ENCODE measurements at places on chromosomes 3 and 15.

DNA sequence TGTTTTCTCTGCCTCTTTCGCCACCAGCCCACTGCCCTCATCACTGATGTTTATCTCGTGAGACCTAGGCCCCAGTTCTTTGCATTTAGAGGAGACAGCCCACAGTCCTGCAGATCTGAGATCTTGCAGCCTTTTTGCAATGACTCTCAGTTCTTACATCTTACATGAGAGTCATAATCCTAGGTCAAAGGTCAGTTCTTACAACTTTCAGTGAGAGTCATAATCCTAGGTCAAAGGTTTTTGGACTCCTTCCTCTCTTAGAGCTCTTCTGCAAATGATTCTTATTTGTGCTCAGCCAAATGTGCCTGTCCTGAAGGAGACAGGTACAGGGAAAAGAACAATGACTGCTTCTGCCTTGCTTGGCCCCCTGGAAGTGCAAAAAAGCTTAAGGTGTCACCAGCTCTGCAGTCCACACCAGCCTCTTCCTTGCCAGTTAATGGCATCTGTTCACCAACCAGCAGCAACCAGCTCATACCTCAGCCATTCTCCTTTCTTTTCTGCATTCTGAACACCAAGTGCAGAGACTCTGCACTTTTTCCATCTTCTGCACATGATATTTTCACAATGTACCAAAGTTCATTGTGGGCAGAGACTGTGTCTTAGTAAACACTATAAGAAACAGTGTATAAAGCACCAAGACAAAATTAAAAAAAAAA, 67.1 kb downstream of the ABHD5 start:
- DNase-seq: no peak

- DNase-seq: no peak
Measured at GRCh38 chr15:56814429-56814828, 81.1 kb upstream of the ZNF280D start.

DNA sequence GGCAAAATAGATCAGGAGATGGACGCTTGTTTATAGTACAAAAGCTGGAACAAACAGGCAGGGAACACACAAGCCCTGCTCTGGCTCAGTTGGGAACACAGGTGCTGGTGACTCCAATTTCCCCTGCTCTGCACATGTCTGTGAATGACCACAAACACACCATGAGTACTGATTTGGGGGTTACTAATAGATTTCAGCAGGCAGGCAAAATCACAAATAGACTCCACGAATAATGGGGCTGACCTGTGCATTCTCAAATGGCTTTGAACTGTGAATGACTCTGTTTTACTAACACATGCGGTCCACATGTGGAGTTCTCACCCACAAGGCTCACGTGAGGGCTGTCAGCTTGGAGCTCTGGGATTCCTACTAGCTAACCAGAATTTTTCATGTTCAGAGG, 3.9 kb downstream of the RTP3 start:
- DNase-seq: no peak

GRCh38 chr15:60899322-60899966, 329.7 kb downstream of the RORA start:
- no peak for DNase-seq

DNA sequence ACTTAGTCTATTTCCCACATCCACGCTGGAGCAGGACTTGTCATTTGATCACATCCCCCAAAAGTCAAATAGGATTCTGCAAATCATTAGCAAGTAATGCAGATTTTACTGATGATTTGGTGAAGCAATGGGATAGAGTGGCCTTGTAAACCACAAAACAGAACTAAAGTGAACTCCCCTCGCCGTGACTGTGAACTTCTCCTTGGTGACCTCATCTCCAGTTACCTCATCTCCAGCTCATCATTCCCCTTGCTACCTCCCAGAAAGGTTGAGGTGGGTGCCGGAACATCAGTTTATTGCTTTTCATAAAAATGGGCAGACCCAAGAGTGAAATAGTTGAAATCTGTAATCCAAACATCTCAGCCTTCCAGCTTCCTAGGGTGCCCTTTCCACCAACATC, 36.7 kb upstream of the ADPGK start:
- no peak for DNase-seq

DNA sequence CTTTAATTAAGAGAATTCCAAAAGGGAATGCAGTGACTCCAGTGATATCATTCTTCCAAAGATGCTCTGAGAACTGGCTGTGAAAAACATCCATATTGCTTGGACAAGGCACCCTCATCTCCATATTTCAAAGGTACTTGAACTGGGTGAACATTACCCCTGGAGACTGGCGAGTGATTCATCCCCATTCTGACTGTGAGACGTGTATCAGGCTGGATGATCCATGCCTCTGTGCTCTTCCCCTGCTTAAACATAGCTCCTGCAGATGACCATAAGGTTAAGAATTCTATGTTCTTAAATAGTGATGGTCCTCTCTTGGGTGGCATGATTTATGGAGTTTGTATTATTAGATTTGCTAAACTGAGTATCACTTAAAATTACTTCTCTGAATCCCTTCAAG, 137.8 kb downstream of the GABRB3 start:
- no peak for DNase-seq

DNA sequence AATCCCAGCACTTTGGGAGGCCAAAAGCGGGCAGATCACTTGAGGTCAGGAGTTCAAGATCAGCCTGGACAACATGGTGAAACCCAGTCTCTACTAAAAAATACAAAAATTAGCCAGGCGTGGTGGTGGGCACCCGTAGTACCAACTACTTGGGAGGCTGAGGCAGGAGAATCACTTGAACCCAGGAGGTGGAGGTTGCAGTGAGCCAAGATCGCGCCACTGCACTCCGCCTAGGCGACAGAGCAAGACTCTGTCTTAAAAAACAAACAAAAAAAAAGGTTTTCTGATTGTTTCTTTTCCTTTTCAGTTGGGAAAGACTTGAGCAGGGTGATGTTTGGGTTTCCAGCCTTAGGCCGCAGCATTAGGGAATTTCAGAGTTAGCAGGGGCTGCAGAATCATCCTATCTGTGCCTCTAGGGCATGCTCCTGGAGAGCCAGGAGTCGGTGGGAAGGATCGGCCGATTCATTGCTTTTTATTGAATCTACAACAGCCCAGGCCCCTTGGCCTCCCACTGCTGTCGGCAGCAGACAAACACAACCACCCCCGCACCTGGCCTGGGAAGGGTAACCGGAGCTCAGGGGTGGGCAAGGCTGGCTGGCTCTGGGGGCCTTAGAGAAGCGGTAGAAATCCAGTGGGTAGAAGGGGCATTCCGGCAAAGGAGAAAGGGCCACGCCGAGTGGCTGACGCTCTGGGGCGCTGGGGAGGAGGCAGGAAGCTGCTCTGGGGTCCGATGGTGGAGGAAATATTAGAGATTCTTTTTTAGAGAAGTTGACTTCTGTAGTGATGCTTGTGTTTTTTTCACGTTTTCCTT, 6.3 kb downstream of the CHAC1 start:
- no peak for DNase-seq

GRCh38 chr3:29827756-29828155, 546.9 kb downstream of the RBMS3 start:
- DNase-seq: peak; percentile 7

- DNase-seq: peak; percentile 66
Measured at GRCh38 chr15:66650433-66650832, 51.6 kb upstream of the SMAD6 start.

DNA sequence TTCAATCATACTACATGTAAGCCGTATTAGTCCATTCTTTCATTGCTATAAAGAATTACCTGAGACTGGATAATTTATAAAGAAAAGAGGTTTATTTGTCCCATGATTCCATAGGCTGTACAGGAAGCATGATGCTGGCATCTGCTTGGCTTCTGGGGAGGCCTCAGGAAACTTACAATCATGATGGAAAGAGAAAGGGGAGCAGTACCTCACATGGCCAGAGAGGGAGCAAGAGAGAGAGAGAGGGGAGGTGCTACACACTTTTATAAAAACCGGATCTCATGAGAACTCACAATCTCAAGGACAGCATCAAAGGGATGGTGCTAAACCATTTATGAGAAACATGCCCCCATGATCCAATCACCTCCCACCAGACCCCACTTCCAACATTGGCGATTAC, 14.3 kb upstream of the CLASP2 start:
- DNase-seq: no peak

DNA sequence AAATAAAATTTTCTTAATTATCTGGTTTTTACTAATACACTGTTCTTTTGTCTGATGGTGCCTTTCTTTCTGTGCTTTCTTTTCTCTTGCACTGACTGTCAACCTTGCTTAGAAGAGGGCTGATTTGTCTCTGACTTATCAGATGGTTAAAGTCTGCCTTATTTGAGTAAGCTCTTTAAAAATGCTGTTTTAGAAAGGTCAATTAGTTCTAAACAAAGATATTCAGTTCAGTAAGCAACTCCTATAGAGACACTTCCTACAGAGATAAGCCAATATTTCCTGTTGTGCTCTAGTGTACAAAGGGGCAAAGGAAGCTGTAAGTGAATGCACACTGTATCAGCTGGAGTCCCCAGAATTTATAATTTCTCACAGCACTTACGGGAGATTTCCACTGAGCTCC, 153.4 kb upstream of the TSPAN3 start:
- DNase-seq: no peak

GRCh38 chr3:107892955-107893624, 197.7 kb downstream of the CD47 start:
- DNase-seq: peak; percentile 58

- no peak for DNase-seq
Measured at GRCh38 chr3:38173834-38174418, 8.6 kb downstream of the OXSR1 start.

DNA sequence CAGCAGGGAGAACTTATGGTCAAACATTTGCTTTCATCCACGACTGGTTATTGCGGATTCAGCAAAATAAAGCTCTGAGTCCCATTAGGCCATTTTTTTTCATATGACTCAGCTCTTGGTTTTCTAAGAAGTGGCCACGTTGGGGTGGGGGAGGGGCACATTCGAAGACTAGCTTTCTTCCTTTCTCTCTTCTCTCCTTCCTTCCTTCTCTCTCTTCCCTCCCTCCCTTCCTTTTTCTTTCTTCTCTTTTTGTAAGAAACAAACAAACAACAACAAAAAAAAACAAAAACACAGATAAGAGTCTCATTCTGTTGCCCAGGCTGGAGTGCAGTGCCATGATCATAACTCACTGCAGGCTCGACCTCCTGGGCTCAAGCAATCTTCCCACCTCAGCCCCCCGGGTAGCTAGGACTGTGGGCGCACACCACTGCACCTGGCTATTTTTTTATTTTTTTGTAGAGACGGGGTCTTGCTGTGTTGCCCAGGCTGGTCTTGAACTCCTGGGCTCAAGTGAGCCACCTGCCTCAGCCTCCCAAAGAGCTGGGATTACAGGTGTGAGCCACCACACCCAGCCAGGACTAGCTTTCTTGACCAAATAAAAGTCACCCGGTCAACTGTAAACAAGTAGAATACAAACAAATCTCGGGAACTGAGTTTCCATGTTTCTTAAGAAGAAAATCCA, 41.6 kb downstream of the ABCC5 start:
- DNase-seq: no peak

- DNase-seq: no peak
Measured at GRCh38 chr3:190444576-190445145, 5.0 kb downstream of the TMEM207 start.

DNA sequence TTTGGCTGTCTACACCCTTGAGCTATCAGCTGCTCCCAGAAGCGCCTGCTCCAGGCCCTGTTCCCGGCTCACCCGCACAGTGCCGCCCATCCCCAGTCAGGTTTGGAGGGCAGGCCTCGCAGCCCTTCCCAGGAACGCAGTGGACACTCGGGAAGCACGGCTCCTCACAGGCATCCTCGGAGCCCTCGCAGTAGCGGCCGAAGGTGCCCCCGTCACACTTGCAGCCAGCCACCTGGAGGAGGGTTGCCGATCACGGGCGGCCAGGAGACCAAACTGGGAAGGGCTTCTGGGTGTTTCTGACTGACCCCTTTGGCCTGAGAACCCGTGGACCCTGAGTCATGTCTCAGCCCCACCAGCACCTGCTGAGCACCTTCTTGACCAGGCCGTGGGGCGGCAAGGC, 33.4 kb downstream of the MUC20 start:
- no peak for DNase-seq

- DNase-seq: no peak
Measured at GRCh38 chr3:149145974-149146373, 16.5 kb downstream of the HPS3 start.

DNA sequence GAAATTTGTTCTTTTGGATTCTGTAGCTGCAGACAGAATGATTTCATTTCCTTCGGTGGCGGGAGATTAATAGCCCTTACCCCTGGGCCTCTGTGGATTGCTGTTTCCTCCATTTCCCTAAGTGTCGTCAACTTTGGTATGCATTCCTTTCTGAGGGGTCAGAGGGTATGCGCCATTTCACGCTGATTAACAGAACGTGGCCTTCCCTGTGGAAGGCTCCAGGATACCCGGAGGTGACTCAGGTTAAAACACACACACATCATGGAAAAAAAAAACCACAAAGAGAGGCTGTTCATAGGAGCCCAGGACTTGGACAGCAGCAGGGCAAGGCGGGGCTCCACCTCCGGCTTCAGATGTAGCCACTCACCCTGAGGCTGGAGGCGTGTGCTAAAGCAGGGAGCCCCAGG, 51.9 kb downstream of the EPHB1 start:
- peak; percentile 89 for DNase-seq

- peak; percentile 84 for DNase-seq
Measured at GRCh38 chr3:69009559-69010410, 3.7 kb downstream of the EOGT start.

DNA sequence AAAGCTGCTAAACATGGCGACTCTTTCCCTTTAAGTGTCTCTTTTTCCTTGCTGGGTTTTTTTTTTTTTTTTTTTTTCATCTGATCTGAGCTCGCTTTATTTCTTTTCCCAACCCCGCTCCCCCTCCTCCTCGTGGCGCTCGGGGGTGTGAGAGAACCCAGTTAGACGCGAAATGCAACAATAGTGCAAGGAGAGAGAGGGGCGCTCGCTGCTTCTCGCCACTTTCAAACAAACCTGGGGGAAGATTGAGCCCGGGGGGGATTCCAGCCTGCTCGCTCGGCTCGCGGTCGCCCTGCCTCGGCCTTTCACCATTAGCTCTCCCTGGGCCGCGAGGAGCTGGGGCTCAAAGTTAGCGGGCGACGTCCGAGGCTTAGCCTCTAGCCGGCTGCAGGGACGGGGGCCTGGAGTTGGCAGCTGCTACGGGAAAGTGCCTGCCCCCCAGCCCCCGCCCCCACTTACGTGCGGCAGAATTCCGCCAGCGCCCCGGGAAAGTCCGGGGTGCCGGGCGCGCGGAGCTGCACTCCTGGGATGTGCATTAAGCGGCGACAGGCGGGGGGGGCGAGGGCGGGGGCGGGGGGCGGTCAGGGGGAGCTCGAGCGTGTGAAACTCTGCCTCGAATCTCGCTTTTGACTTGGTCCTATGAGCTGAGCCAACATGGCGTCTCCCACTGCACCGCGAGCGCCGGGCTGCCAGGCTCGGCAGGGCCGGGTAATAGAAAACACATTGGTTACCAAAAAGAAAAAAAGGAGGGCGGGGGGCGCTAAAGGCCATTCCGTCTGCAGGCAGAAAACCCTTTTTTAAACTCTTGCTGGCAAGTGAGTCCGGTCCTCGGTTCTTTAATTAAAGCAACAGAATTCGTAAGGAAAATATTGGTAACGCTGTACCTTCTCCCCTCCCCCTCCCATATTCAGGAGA, 10.4 kb downstream of the NR2F2 start:
- peak; percentile 70 for DNase-seq

DNA sequence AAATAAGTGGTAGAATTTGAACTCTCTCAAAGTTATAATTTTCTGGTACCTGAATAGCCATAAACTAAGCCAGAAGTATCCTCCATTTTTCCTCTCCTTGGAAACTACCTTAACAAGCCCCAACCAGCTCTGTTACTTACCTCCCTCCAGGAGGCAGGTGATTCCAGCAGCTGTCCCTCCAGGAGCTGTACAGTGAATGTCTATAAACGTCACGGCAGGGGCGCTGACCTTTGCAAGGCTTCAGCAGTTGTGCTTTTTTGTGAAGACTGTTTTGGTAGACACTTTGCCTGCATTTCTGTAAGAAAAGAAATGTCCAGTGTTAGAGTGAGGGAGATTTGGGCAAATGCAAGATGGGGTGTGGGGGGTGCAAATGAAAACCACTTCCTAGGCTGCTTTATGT, 67.2 kb downstream of the LEO1 start:
- no peak for DNase-seq

Data from AG20443 (cell line).